EH (cell line): ENCODE measurements at places on chromosomes 6 and 20.

DNA sequence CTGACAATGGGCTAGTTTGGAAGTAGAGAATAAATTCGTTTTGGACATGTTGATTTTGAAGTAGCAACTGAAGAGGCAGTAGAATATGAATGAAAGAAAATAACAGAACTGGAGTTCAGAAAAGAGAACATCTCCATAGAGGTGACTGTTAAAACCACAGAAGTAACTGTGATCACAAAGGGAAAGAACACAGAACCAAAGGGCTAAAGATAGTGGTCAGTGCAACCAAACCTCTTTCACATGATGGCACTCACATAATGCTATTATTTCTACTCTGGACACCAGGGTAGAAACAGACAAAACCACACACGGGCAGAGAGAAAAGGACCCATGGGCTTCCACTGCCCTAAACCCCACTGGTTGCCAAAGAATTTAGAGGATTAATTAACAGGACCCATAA, 58.5 kb downstream of the CDK19 start:
- no peak for DNase-seq

DNA sequence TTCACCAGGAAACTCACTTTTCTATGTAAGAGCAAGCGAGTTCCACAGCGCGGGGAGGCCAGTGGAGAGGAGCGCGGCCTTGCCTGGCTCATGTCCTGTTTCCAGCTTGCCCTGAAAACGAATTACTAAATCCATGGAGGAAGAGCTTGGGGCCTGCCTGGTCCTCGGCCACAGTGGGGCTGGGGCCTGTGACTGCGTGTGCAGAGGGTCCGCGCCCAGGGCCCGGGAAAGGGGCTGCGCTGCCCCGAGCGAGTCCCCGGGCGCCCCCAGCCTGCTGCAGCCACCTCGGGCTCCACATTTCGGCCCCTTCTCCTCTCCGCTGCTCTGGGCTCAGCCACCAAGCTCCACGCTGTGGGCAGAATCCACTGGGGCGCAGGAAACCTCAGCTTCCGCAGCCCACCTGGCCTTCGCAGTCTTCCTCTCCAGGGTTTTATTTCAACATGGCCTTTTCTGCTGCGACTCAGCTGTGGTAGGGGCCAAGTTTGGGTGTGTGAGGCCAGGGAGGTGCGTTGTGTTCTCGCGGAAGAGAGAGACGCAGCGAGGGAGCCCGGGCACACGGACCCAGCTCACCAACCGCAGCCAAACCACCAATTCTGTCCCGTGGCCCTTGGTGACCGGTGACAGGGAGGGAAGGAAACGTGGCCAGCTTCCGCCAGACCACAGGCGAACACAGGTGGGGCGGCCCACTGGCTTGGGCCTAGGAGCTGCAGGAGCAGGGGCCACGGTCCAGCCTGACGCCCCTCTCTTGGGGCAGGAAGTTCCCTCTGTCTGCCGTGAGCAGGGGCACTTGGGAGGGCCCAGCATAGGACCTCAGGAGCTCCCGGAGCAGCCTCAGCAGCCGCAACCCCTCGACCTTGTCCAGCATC, 211.4 kb downstream of the ERMARD start:
- no peak for DNase-seq

DNA sequence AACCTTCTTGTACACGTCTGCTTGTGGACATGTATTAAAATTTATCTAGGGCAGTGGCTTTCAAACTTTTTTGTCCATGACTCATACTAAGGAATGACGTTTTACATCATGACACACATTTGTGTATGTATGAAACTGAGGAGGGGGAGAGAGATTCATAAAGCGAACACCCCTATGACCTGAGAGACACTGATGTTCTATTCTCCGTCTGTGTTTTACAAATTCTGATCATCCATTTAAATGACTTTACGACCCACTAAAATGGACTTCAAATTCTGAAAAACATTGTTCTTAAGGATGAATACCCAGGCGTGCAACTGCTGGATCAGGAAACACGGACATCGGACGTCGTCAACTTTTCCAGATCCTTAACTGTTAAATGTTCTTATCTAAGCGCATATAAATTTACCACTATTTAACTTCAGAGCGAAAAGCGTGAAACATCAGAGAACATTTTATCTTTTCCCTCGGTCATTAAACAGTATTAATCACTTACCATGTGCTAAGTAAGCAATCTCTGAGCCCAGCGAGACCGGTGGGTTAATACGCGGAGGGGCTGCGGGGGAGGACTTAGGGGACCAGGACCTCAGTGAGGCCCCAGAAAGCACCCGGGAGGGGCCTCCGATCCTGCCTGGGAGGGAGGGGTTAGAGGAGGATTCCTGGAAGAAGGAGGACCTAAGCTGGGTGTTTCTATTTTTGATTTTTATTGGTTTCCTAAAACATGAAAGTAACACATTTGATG, 1.2 kb downstream of the PLAGL1 start:
- peak; percentile 68 for DNase-seq

- DNase-seq: no peak
Observed at GRCh38 chr6:155372256-155372655, 58.0 kb upstream of the TFB1M start.

DNA sequence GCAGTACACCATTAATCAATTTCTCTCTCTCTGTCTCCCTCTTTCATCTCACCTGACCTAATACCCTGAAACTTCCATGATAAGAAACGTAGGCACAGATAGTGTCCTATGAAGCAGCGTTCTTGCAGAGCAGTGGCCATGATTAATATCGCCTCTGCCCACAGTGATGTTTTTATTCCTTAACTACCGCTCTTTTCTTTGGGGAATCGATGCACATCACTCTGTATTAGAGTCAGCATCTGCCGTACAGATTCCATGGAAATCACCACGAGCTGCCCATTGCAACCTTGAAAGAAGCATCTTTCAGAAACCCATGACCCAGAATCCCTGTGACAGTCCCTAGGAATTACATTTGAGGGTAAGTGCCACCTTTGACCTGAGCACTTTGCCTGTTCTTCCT, 152.0 kb upstream of the ECI2 start:
- no peak for DNase-seq

DNA sequence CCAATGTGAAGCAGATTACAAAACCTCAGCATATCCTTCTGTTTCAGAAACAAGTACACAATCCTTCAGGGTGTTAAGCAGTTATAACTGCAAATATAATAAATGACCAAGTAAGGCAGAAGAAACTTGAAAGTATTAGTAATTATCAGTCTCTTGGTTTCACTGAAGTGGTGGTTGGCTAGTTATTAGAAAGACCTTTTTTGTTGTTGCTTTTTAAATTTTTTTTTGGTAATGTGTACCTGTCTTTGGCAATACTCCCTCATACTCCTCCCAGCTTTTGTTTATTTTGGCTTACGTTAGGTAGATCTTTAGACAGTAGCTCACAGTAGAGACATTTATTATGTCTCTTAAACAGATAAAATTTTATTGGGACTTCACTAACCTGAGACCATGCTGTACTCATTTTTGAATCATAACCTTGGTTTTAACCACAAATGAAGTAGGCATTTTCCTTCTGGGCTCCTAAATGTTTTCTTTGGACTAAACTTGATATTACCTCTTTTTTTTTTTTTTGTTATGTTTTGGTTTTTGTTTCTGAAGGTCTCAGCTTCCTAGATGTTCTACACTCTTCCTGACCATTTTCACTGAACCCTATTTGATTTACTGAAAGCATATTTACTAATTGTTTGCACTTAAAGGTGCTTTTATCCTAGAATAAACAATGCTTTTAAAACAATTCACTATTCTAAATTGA, 6.4 kb downstream of the CD2AP start:
- DNase-seq: peak; percentile 55

DNA sequence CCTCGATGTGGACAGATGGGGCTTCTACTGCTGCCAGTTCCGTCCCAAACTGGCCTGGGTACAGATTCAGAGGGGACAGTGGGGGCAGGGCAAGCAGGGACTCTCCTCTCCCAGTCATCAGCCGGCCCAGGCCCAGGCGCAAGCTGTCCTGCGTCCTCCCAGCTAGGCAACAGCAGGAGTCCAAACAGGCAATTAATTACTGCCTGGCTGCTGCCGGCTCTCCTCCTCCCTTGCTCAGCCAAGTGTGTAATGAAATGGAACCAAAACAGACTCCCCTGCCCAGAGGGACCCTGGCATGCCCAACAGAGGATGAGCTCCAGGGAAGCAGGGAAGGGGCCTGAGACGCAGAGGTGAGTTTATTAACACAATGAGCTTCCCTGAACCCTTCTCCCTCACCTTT, 17.8 kb upstream of the SLC32A1 start:
- DNase-seq: no peak

DNA sequence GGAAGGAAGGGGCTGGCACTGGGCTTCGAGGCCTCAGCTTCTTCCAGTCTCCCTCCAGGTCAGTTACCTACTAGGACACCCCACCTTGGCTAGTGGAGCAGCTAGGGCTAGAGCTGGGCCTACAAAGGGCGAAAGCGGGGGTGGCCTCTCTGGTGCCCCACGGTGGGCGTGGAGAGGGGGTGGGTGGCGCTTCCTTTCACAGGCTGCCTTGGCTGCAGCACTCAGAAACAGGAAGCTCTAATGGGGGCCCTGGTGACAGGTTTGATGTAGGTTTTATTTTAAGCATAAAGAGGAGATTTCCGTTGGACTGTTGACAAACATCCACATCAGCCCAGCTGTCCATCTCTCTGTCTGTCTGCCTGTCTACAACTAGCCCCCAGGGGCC, 13.4 kb downstream of the FAM110A start:
- DNase-seq: no peak

GRCh38 chr6:41073968-41074691, 1.4 kb downstream of the NFYA start:
- DNase-seq: peak; percentile 51

DNA sequence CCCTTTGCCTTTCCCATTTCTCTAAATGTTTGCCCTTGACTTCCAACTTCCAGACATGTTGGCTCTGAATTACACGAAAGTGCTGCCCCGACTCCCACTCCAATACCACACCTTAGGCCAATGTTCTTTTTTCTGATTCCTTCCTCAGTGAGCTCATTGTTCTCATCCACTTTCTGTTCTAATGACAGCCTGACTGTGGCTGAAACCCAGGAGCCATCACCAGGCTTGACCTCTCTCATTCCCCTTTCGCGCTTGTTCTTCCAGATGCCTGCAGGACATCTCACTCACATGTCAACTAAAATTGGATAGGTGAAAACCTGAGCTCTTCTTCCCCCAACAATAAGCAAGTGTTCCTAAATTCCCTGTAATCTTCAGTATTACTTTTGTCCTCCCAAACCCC, 40.4 kb downstream of the PTPRK start:
- no peak for DNase-seq

- DNase-seq: no peak
Observed at GRCh38 chr20:40980106-40980827, 48.4 kb upstream of the TOP1 start.

DNA sequence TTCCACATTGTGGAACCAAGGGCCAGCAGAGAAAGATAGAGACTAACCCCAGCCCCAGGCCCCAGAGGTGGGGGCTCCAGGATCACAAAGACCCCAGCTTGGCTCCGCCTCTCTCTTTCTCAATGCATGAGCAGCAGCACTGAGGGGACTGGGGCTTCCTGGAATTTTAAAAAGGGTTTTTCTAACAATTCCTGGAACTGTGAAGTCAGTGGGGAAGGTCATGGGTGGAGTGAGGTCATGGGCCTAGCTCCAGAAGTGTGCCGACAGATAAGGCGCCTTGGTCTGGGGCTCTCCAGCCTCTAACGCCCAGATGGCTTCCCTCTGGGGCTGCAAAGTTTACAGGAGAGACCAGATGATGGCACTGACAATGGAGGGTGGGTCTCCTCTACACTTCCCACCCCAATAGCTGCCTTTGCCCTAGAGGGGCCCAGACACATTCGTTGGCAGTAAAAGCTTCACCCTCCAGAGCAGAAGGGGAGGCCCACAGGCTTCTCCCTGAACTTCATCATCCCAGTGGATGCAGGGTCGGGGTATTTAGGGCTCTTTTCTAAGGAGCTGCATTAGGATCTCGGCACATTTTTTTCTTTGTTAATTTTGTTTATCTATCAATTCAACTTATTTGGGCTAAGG, 46.9 kb upstream of the CD93 start:
- no peak for DNase-seq

- peak; percentile 13 for DNase-seq
Observed at GRCh38 chr20:49045440-49046086, 549 bp upstream of the CSE1L start.

DNA sequence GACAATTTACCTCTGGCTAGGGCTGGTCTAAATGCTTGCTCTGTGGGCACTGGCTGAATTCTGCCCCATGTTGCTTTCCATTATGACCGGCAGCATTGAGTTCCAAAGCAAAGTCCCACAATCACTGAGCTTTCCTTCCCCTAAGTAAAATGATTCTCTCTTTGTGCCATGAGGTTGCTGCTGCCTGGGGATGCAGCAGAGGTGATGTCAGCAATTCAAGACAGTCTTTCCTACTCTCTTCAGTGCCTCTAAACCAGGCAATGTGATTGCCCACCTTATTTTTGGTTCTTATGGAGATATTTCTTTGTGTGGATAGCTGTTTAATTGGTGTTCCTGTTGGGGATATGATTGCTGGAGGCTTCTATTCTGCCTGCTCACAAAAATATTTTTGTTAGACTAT, 1043.9 kb upstream of the EPHA7 start:
- no peak for DNase-seq

- no peak for DNase-seq
Observed at GRCh38 chr20:62120990-62121775, 1.1 kb upstream of the LSM14B start.

DNA sequence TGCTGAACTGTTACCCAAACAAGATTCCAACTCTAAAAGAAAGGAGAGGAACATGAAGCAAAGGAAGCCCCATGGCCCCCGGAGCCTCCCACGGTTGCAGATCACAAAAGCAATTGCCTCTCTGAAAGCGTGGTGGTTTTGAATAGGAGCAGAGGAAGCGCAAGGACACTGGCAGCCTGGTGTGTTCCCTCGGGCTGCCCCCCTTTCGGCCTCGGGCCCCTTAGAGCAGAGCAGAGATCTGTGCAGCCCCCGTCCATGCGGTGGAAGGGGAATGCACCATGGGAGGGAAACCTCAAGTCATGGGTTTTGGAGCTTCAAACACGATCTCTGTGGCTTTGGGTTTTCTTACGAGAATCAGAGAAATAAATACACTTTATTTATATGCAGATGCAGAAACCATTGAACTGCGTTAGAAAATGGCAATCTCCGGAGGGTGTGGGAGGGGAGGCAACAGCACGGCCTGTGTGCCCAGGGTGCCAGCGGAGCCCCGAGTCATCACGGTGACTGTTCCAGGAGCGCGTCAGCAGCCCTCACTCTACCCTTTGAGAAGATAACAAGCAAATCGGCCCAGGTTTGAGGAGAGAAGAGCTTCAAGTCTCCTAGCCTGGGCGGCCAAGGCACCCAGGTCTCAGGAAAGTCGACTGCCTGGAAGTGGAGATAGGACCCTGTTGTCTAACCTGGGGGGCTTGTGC, 20.5 kb downstream of the FOXF2 start:
- DNase-seq: no peak

DNA sequence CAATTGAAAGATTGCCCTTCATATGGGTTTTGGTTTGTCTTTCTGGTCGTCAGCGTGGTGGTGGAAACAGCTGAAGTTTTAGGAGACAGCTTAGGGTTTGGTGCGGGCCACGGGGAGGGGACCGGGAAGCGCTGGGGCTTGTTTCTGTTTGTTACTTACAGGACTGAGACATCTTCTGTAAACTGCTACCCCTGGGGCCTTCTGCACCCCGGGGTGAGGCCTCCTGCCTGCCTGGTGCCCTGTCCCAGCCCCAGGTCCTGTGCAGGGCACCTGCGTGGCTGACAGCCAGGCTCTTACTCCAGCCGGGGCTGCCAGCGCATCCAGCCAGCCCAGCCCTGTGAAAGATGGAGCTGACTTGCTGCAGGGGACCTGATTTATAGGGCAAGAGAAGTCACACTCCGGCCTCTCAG, 22.8 kb downstream of the NPEPL1 start:
- no peak for DNase-seq
